Left renal cortex interstitium (tissue), 4 donors: ENCODE measurements at places on chromosomes 1 and 21.

- no peak for DNase-seq
These were observed 90.0 kb upstream of the NFASC start for GRCh38 chr1:204780630-204781029.

GRCh38 chr1:171668372-171668771 is 15.9 kb upstream of the MYOC start:
- no peak for DNase-seq

GRCh38 chr1:188719735-188720134 is 1757.9 kb downstream of the BRINP3 start:
- no peak for DNase-seq

GRCh38 chr1:54798769-54799641 is 2.1 kb downstream of the TTC22 start:
- DNase-seq: no peak

DNA sequence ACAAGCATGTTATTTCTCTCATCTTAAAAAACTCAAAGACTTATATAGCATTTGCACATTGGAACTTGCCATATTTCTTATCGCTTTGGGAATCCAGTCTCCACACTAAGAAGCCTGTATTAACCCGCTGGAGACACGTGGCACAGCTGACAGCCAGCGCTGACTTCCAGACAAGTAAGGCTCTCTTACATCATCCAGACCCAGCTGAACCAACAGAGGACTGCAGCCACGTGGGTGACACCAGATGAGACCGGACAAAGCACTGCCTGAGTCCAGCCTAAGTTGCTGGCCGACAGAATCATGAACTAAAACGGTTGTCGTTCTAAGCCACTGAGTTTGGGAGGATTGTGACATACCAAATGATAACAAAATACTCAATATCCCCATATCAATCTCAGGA is 6.3 kb upstream of the CD247 start:
- no peak for DNase-seq

- no peak for DNase-seq
These were observed 25.0 kb downstream of the RGS4 start for GRCh38 chr1:163094182-163094581.

DNA sequence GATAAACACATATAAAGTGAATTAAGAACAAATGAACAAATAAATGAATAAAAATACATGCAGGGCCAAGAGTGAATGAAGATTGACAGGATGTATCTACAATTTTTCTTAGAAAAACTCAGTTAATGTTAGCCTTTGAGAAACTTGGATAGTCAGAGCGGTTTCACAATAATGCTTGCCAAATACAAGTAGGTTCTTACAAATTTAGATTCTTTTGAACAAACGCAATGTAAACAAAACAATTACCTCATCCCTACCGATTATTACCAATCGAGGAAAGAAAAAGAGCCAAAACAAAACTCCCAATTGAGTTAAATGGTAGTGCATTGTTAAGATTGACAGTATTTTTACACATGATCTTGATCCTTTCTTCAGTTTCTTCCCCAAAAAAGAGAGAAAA is 176.9 kb upstream of the DEPDC1 start:
- no peak for DNase-seq

DNA sequence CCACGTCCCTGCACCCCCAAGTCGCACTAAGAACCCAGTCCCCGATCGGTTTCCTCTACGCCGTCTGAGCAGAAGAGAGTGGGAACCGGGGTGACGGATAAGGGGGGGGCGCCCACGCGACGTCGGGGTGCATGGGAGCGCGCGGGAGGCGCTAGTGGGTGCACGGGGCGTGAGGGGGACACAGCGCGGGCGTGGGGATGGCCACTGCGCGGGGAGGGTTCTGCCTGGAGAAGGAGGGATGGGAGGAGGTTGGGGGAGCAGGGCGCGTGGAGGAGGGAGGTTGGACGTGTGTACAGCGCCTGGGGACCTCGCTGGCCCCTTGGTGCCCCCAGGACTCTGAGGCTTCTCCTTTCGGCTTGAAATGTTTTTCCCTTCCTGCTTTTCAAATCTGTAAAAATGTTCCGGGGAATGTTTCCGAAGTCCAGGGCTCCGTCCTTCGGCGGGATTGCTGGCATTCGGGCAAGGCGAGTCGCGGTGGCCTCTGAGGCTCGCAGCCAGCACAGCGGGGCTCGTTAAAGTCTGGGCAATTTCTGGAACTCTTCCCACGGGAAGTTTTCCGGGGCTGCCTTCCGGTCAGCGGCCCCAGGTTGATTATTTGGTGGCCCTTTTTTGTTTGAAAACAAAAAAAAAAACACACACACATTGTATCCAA is 13.1 kb downstream of the RNF220 start:
- no peak for DNase-seq

DNA sequence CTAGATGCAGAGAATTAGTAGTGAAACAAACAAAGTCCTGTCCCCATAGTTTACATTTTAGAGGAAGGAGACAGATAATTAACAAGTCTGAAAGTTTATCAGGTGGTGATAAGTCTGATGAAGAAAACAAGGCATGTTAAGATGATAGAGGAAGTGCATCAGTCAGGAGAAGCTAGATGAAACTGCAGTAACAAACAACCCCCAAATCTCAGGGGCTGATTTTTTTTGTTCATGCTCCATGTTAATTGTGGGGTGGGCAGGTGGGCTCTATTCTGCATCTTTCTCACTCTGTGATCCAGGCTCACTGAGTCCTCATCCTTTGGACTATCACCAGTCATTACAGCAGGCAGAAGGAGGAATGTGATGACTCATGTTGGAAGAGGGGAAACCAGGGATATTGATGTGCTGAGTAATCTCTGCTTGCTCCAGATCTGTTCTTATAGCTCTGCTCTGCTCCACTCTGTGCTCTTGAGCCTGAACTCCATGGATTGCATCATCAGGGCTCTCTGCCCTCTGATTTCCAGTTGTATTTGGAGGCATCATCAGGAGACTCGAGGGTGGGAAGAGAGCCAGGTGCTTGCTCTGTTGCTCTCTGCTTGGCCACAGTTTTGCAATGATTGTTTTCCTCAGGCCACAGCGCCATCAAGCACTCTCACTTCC is 166.9 kb downstream of the IER5 start:
- no peak for DNase-seq

DNA sequence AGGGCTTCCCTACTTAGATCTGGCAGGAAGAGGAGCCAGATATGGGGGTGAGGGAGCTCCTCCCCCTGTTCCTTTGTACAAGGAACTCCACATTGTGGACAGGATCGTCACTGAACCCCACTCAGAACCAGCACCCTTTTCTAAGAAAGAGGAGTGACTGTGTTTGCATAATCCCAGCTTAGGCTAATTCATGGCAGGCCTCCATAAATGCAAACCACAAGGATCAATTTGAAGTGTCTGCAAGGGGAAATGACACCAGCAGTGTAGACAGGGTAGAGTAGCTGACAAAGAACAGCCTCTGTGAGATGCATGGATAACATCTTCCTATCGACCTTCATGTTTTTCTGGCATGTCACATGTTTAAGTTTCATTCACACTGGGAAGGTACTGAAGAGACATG is 11.7 kb downstream of the MX1 start:
- no peak for DNase-seq

DNA sequence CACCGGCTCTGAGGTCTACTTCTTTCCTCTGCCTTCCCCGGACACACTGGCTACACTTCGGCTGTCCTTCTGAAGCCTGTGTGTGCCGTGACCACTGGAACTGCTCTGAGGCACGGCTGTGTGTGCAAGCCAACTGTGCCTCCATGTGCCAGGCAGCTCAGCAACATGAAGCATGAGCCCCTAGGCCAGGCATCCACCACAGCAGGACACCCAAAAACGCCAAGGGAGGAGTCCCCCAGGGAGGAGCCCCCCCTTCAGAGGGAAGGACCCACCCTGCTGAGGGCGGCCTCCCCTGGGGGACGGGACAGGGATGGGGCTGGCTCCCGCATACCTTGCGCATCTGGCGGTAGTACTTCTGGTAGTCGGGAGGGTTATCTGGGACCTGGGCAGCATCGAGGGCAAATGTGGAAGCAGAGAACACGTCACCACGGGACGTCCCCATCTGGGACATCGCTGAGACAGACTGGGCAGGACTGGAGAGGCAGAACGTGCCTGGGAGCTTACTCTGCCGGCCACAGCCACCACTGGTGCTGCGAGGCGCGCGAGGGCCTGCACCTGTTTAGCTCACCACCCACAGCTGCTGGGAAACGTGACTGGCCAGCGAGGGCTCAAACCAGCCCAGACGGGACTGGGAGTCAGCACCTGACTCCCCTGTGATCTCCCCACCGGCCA is 20.5 kb downstream of the LSS start:
- DNase-seq: no peak

DNA sequence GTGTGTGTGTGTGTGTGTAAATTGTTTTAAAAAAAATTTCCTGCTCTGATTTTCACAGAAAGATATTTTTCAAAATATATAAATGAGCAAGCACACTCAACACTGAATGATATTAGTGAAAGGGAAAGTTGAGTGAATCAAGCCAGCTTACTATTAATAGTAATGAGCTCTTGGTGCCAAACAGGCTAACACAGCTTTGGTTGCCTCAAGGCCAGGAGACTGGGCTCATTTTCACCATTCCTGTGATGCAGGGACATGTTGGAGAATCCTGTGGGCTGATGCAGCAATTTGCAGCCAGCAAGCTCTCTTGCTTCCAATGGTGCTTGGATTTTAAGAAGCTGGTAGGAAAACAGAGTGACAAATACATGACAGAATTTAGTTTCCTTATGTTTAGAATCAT is 30.2 kb downstream of the PLA2G4A start:
- no peak for DNase-seq

DNA sequence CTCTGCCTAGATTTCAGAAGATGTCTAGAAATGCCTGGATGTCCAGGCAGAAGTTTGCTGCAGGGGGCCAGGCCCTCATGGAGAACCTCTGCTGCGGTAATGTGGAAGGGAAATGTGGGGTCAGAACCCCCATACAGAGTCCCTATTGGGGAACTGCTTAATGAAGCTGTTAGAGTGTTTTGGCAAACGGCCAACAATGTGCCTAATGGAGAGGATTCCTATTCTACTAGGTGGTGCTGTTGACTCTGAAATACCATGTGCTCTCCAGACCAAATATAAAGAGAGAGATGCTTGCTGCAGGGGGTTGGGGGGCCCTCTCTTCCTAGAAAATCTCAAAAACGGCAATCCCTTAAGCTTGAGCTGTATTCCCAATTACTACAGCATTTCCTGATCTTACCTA is 57.1 kb upstream of the DR1 start:
- no peak for DNase-seq

DNA sequence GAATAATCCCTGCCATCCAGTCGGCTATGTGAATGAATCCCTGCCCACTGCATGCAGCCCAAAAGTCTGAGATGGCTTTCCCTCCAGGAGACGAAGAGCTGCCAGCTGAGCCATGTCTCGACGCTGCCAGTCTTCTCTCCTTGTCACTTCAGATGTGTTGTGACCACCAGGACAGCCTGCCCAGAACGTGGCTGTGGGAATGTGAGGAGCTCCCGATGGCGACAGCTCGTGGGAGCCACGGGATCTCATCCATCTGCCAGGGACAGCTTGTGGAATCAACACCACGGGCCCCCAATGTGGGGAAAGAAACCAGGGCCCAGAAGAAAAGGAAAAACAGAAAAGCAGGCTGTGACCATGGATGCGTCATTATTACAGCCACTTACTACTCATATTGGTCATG is 67.2 kb downstream of the NFASC start:
- DNase-seq: no peak

- DNase-seq: no peak
These were observed 424.7 kb upstream of the CAMK1G start for GRCh38 chr1:209158851-209159250.

DNA sequence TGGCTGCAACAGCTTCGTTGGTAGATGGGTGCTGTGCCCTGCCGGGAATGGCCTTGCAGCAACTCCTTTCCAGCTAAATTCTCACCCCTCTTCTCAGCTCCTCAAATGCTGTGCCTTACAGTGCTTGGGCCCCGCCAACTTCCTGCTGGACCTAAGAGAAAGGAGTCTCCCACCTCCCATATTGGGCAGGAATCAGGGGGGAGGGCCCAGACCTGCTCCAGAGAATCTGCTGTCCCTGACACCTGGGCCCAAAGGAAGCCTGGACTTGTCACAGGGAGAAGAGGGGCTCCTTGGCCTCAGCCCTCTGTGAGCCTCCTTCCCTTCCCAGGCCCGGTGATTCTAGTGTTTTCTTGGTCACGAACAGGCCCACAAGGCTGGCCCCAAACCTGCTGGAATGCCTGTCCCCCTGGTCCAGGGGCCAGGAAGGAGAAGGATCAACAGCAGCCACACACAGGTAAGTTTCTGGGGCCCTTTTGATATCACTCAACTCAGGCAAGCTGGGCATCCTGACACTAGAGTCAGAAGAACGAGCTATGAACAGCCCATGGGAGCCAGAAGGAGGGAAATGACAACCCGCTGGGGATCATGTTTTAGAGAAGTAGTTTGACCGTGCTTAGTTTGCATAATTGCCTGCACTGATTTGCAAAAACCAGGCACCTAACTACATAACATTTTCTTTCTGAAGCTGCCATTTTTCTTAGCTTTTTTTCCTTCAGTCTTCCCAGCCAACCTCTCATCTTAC is 86.2 kb downstream of the CD247 start:
- DNase-seq: no peak

DNA sequence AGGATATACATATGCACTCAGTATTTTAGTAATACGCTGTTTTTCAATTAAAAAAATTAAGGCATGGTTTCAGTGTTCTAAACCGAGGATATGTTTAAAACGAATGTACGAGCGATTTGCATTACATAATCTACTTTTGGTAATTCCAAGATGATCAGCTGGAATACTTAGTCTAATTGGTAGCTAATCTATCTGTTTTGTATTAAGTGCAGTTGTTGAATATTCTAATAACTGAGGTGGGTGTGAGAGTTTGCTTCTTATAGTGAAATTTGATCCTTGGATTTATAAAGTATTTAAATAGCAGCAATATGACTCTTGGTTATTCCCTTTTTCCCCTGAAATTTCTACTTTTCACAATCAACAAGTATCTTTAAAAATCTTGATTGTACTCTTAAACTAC is 1.3 kb downstream of the RNF2 start:
- DNase-seq: no peak

GRCh38 chr1:48617252-48617651 is 145.2 kb upstream of the SPATA6 start:
- no peak for DNase-seq

GRCh38 chr1:201019321-201019977 is 4.1 kb downstream of the KIF21B start:
- DNase-seq: no peak

DNA sequence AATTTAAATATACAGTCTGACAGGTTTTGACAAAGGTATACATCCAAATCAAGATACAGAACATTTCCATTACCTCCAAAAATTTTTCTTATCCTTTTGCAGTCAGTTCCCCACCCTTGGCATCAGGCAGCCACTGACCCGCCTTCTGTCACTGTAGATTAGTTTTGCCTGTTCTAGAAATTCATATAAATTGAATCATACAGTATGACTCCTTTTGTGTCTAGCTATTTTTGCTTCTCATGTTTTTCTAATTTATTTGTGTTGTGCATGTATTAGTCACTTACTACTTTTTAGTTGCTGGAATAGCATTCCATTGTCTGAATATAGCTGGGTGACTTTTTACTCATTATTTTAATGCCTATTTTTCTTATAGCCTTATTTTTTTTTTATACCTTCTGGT is 3.8 kb downstream of the UTP25 start:
- no peak for DNase-seq

GRCh38 chr1:27873671-27874384 is 1.5 kb downstream of the THEMIS2 start:
- no peak for DNase-seq
